ENCODE measurements at places on chromosomes 16 and 17.

DNA sequence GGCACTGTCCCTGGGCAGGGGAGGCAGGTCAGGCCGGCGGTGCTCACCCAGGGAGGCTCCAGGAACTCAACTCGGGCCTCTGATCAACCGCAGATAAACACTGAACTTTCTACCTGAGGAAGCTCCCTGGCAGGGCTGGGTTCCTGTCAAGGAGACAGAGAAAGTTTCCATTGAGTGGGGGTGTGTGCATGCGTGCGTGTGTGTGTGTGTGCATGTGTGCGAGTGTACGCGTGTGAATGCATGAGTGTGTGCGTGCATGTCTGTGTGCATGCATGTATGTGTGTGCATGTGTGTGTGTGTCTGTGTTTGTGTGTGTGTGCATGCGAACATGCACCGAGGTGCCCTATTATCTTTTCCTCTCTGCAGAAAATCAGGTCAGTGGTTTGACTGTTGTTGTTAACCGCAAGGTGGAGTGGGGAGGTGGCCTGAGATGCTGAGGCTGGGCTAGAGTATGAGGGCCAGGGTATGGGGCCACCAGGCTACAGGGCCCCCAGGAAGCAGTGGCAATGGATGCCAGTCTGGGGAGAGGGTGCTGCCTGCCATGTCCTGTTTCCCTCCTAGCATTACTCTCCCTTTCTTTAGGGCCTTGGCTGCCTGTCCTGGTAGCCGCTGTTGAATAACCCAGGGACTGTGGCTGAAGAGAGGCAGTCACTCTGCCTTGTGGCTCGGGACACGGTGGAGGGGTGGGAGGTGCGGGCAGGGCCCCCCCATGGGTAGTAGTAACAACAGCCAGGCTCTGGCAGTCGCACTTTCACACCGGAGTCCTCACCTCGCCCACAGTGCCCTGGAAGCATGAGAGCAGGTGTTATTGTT, 24.0 kb downstream of the CCR7 start:
- no peak for DNase-seq

- no peak for DNase-seq
These were observed 154.4 kb downstream of the TANC2 start for GRCh38 chr17:63120406-63120805.

DNA sequence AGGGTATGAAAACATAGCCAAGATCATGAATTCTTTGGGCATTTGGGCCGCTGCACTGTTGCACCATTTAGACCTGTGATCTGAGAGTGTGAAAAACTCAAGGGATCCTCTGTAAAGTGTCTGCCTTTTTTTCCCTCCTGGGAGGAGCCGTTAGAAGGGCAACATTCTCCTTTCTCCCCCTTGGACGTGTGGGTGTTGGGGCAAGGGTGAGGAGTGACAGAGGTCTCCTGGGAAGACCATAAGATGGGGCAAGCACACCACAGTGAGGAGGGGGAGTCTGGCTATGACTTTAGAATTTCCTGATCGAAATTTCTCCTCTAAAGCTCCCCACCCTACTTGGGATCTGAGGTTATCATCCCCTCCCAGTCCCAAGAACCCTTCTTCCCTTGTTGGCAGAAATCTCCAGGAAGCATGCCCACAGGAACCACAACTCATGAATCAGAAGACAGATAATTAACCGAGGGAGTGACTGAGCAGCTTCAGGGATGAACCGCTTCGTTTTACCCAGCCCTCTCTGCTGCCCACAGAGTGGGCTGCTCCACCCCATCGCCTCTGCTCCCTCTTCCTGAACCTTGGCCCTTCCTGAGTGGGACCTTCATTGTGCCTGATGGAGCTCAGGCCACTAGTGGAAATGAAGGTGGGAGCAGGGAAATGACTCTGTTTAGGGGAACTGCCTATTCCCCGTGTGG, 4.2 kb downstream of the ITGB3 start:
- no peak for DNase-seq

- DNase-seq = no peak
These were observed 90.5 kb downstream of the ENGASE start for GRCh38 chr17:79164913-79165695.

GRCh38 chr17:7515911-7516610, 31.9 kb downstream of the POLR2A start:
- DNase-seq = no peak

DNA sequence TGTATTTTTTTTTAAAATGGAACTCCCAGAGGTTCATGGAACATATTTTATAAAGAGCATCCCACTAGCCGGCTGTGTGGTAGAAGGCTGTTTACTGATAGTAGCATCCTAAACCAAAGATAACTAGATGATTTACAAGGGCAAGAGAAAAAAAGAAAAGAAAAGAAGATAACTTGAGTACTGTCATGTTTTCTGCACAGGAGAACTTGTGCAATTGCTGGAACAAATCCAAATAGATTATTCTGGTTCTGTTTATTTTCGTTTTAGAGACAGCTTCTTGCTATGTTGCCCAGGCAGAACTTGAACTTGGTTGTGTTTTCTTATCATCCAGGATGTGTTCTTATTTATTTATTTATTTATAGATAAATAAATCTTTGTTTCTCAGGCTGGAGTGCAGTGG, 20.9 kb upstream of the PPM1D start:
- DNase-seq = no peak

- DNase-seq = no peak
These were observed 164.7 kb downstream of the CNTNAP4 start for GRCh38 chr16:76441876-76442275.

DNA sequence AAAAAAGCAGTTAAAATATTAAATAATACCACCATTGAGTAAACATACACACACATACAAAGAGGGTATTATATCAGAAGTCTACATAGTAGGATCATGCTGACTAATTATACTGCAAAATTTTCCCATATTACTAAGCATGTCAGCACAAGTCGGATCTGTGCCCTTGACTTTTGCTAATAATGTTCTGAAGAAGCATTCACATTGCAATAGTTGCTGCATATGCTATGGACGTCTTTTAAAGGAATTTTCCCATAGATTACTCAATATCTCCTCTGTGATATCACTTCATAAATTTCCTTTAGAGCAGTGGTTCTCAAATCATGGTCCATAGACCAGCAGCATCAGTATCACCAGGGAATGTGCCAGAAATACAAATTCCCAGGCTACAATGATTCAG, 110.9 kb upstream of the NUDT7 start:
- no peak for DNase-seq

DNA sequence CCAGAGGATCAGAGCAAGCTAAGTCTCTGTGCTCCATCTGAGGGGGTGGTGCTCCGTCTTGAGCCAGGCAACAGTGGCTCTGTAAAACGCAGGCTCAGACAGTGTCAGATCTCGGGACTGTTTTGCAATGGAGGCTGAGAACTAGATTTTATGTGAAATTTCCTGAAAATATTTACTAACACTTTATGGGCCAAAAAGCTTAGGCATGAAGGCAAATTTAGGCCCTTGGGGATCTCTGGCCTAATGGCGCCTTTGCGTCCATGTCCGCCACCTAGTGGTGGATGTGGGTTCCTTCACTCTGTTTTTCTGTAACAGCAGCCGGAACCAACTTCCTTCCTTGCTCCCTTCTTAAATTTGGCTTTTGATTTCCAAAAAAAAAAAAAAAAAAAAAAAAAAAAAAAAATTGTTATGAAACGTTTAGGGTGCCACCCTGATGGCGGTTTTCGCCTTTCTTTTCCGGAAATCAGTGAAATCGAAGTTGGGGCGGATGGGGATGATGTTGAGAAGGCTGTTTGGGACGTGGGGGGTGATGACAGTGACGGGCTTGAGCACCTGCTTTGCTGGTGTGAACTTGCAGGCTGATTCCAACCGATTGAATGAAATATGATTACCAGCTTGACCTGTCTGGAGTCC, 14.0 kb upstream of the ELAC2 start:
- no peak for DNase-seq

Data from NCI-H1417 treated with DMSO at 0.1 percent for 48 hours (cell line).